Hematopoietic multipotent progenitor cell treated with erythropoietin and hydrocortisone succinate and interleukin-3 and kit ligand, for 4 days (in vitro differentiated cells): ENCODE measurements at places on chromosomes 3 and 15.

DNA sequence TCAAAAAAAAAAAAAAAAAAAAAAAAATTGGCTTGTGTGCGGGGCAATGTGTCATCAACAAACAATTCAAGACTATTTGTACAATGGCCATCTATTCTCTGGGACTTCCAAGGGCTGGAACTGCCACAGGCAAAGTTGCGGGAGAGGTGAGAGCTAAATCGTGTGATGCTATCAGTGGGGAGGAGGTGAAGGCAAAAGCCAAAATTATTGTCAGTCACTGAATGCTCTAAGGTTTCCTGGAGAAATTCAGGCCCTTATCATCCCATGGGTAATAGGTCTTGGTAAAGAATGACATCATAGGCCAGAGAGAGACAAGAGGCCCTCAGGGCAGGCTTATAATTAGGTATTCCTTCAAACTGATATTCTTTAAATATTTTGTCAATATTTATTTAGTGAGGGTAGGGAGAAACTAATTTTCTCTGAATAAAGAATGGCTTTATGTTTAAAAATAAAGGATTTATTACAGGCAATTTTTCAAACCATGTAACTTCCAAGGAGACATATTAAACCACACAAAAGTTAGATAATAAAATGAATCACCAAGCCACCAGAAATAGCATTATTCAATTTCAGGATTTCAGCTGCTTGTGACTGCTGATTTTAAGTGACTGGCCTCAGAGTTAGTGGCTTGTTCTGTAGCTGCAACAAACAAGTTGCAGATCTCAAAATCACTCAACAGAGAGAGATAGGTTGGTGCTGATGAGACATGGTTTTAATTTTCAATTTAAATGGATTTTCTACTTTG, 226.3 kb upstream of the MRPL3 start:
- DNase-seq: no peak

DNA sequence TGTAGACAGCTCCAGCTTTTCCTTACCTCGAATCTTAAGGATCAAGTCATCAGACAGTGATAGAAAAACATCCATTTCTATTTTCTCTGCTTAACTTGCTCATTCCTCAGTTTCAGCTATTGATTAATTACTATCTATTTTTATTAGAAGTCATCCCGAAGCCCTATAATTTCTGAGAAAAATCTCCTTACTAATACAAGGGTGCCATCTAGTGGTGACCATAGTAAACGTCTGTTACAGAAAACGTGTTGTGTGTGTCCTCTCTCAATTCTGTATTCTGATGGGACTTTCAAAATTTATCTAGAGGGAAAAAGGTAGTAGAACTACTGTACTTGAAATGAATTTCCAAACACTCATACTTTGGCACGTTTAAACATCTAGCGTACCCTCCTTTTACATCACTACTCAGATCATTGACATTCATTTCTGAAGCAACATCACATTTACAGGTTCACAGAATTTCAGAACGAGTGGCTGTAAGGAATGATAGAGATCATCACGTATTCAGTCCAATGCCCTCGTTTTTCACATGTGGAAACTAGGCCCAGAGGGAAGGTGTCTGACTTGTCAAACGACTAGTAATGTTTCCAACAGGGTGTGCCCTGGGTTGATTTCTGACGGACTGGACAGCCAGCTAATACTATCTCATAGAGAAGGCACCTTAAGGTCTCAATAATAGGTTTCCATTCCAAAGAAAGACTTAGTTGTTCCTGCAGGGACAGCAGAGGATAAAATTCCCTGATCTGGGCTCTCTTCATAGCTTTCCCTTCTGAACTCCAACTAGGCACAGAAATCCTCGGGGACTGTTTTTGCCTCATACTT, 25.6 kb downstream of the HACD2 start:
- peak; percentile 81 for DNase-seq

GRCh38 chr15:48176957-48177356, 1.1 kb downstream of the MYEF2 start:
- no peak for DNase-seq

DNA sequence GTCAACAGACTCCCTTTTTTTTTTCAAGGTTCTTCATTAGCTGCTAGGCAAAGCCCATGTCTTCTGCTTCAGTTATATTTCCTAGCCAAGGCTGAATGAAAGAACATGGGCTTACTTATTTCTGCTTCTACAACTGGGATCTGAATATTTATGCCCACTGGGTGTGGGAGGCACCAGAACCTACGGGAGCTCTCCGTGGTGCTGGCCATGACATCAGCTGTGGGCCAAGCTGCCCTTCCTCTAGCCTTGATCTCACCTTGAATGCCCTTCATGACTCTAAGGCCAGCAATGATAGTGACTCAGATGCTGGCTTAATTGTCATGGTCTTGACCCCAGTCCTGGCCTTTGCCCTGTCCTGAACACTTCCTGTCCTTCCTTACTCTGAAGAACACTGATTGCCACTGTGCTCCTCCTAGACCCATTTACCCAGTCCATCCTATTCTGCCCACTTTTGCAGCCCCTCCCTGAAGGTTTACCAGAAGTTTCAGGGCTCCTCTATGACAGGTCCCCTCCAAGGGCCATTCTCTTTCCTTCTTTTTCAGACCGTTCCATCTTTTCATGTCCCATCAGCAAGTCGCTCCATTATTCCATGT, 32.8 kb upstream of the PRR20G start:
- peak; percentile 35 for DNase-seq

DNA sequence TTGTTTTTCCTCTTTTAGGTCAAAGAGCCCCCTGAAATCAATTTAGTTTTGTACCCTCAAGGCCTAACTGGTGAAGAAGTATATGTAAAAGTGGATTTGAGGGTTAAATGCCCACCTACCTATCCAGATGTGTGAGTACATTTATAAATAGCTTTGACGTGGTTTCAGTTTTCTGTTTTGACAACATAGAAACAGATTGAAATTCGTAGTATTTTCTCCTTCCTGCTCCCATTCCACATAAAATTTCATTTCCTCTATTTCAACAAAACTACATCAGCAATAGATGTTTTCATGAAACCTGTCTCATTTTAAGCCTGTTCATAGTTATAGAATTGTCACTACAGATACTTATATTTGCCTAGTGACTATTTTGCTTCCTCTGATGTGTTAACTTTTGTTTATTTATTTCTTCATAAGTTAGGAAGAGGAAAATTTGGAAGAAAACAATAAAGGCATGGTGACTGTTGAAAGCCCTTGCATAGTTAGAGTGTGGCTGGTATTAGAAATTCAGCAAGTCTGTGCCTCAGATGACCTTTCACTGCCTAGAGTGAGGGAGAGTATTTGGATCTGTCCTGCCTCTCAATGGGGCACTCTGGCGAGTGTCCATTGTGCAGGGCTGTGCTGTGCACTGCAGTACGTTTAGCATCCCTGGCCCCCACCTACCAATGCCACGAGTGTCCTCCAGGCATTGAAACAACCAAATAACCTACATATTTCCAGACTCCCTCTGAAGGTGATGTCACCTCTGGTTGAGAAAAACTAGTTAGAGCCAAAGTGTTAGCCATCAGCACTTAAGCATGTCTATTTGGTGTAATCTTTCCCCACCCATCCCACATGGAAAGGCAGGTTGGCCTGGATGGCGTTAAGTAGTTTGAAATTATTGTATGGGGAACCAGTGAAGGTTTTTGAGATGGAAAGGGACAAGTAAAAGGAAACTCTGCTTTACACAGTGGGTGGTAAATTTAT, 5.9 kb downstream of the EIF2AK4 start:
- DNase-seq: no peak

DNA sequence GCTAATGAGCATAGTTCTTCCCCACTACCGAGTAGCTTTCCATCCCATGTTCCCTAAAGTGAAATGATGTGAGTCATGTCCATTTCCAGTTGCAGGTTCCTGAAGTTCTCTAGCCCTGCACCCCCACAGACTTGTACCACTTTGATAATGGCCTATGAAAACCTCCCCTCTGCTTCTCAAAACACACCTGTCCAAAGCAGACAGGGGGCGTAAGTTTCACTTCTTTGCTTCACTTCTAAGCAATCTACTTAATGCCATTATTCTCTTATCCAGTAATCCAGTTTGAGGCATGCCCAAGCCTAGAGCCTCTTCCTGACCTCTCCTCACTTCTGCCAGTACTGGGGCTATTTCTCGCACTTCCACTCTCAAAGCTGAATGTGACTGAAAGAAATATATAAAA, 305.1 kb downstream of the IGSF11 start:
- no peak for DNase-seq

DNA sequence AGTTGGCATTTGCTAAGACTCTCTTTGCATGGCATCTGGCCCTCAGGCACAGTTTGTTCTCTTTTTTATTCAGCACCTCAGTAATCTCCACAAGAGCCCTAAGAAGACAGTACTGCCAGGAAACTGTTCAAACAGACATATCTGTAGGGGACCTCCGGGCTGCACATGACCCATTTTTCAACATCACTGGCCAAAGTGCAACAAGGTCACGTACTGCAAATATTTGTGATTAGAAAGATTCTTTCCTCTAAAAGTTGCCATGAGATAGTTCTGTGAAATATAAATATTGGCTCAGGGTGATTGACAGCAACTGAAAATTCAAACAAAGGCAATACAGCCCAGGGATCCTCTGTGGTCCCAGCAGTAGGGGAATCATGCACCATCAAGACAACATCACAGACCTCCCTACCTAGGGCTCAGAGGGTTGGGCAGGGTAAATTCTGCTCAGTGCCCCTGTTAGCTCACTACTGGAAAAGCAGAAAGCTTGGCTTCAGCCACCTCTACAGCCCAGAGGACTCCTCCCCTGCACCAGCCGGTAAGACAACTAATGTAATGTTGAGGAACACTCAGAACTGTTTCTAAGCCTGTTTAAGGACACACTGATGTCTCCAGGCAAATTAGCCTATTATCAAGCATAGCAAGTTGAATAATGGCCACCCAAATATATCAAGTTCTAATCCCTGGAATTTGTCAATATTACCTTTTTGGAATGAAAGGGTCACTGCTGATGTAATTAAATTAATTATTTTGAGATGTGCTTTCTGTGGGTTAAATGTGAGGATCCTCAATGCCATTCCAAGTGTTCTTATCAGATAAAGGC, 117.4 kb upstream of the LPP start:
- DNase-seq: peak; percentile 21

GRCh38 chr3:176724394-176724759, 472.9 kb downstream of the TBL1XR1 start:
- DNase-seq: no peak

- DNase-seq: no peak
Measured at GRCh38 chr15:78065973-78066946, 11.3 kb downstream of the TBC1D2B start.

- DNase-seq: no peak
Measured at GRCh38 chr3:197253238-197253947, 45.0 kb downstream of the DLG1 start.

DNA sequence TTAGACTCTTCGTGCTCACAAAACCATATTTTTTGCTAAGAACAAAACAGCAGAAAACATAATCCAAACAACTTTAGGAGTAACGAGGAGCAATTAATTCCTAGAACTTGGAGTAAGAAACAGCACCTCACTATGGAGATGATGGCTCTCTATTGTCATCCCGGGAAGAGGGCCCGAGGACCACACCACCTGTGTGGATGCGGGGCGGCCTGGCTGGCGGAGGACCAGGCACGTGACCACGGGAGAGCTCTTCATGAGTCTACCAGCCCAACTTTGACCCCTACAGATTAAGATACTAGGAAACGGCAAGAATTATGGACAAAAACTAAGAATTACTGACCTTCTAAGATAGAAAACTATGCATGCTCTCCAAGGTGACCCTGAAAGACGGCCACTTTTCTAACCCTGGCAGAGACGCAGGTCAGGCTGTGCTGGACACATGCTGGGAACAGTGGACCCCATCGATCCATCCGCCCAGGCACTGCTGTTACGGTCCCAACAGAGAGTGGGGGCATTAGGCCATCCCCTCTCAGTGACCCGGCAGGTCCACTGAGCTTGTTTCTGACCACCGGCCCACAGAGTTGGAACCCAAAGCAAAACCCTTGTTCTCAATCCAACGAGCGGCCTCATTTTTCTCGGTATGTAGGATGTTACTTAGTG, 13.1 kb upstream of the OCA2 start:
- no peak for DNase-seq

DNA sequence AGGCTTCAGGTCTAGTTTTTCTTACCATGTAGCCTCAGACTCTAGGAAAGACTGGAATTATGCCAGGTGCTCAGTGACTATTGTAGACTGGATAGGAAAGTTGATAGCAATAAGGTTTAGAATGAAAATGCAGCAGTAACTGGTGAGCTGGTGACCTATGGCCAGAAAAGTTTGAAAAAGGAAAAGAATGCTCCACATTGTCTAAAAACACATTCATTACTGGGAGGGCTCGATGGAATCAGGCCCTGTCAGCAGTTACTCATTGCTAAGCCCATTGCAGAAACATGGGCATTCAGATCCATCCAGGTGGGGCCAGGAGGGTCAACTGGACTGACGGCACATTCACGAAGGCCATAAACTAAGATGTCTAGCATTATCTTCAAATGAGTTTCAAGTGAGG, 8.7 kb upstream of the MBNL1 start:
- no peak for DNase-seq
